Thoracic aorta (tissue), 2 donors: ENCODE measurements at places on chromosomes 2 and 18.
A peak's percentile ranks its signal among the peaks of the same experiment; 100 is the strongest.

- H3K27ac ChIP-seq: no peak overlapping the region
- no peaks in the 10 kb centered on the region for H3K4me1 ChIP-seq
- no peaks in the 10 kb centered on the region for H3K27me3 ChIP-seq
- H3K36me3 ChIP-seq: no peaks in the 10 kb centered on the region
- no peak overlapping the region for H3K4me3 ChIP-seq
- DNase-seq: no peak
These were observed 234.1 kb downstream of the FBXO15 start for GRCh38 chr18:73913505-73913904.

GRCh38 chr2:241656190-241656741, 18.8 kb downstream of the ATG4B start:
- no peak overlapping the region for H3K4me3 ChIP-seq
- DNase-seq: no peak
- no peaks in the 10 kb centered on the region for H3K4me1 ChIP-seq

DNA sequence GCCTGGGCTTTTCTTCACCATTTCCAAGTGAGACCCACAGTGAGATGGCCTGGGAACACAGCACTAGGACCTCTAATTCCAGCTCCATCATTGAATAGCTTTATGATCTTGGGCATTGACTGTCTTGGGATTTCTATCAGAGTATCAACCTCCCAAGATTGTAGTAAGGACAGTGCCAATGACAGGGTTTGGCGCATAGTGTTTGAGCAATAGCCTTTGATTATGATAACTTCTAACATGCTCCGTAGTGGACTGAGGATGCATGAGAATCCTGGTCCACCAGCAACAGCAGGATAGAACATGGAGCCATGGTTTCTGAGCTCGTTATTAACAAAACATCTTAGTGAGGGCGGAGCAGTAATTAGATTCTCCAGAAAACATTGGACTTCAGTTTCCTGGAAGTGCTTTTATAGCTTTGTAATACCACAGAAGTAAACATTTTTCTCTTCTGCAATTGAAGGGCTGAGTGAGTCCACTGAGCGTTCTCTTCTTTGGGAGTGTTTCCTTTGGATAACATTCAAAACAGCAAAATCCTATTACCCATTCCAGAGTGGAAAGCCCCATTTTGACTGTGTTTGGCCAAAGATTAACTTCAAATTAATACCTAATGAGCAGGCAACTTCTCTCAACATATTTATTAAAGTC, 63.7 kb downstream of the IL1R2 start:
- peaks cover 48% of the 10 kb centered on the region for H3K4me1 ChIP-seq
- H3K27ac ChIP-seq: peak overlapping the region; percentile 72
- no peaks in the 10 kb centered on the region for H3K36me3 ChIP-seq
- H3K4me3 ChIP-seq: no peak overlapping the region
- no peak for DNase-seq
- H3K27me3 ChIP-seq: no peaks in the 10 kb centered on the region

DNA sequence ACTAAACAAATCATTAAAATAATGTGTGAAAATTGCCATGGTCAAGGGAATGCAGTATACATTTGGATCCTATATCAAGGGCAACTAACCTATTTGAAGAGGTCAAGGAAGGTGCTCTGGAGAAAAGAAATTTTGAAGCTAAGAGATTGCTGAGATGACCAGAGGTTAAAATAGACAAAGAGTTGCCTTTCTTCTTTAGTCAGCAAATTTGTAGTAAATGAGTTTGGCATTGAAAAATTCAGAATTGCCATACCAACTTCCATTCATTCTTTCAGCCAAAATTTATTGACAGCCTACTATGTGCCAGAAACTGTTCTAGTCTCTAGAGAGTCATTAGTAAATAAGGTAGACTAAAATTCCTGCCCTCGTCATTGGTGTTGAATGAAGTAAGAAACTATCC, 396.2 kb downstream of the BCL11A start:
- H3K4me1 ChIP-seq: no peaks in the 10 kb centered on the region
- H3K4me3 ChIP-seq: no peak overlapping the region
- no peaks in the 10 kb centered on the region for H3K27me3 ChIP-seq
- H3K27ac ChIP-seq: no peak overlapping the region

- peaks cover 12% of the 10 kb centered on the region for H3K4me1 ChIP-seq
- DNase-seq: no peak
- no peaks in the 10 kb centered on the region for H3K36me3 ChIP-seq
- H3K27me3 ChIP-seq: no peaks in the 10 kb centered on the region
- peak overlapping the region; percentile 13 for H3K27ac ChIP-seq
- peak overlapping the region; percentile 35 for H3K4me3 ChIP-seq
These were observed 41.6 kb downstream of the KCNE4 start for GRCh38 chr2:223093436-223094241.

- no peak overlapping the region for H3K27ac ChIP-seq
- H3K27me3 ChIP-seq: no peaks in the 10 kb centered on the region
- H3K36me3 ChIP-seq: no peaks in the 10 kb centered on the region
- no peak for DNase-seq
- H3K4me3 ChIP-seq: no peak overlapping the region
These were observed 482.7 kb downstream of the FBXO15 start for GRCh38 chr18:73664896-73665295.

DNA sequence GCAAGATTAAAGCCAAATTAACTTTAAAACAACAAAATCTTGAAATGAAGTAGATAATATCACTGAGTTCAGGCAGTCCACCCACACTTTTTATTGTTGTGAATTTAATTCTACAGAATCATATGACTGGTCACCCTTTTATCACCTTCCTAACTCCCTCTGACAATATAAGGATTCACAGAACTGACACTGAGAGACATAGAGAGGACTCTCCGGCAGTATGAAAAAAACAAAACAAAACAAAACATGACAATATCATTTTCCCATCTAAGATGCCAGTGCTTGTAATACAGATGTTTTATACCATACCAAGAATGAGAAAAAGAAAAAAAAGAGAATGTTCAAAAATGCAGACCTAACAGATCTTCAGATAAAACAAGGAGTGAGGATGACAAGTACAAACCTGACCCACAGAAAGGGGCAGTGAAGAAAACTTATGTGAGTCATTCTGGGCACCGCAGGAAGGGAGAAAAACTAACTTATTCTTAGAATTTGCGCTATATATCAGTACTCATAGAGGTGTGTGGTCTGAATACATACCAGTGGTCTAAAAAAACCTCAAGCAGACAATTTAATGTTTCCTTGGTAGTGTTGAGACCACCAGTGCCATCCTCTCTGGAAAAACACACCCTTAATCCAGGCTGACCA, 136.6 kb downstream of the ZAP70 start:
- H3K4me1 ChIP-seq: no peaks in the 10 kb centered on the region
- no peaks in the 10 kb centered on the region for H3K36me3 ChIP-seq
- H3K27ac ChIP-seq: no peak overlapping the region
- no peaks in the 10 kb centered on the region for H3K27me3 ChIP-seq
- no peak overlapping the region for H3K4me3 ChIP-seq

- H3K36me3 ChIP-seq: no peaks in the 10 kb centered on the region
- H3K4me1 ChIP-seq: no peaks in the 10 kb centered on the region
- H3K27ac ChIP-seq: no peak overlapping the region
- no peaks in the 10 kb centered on the region for H3K27me3 ChIP-seq
These were observed 15.7 kb downstream of the TGFBRAP1 start for GRCh38 chr2:105313877-105314276.

DNA sequence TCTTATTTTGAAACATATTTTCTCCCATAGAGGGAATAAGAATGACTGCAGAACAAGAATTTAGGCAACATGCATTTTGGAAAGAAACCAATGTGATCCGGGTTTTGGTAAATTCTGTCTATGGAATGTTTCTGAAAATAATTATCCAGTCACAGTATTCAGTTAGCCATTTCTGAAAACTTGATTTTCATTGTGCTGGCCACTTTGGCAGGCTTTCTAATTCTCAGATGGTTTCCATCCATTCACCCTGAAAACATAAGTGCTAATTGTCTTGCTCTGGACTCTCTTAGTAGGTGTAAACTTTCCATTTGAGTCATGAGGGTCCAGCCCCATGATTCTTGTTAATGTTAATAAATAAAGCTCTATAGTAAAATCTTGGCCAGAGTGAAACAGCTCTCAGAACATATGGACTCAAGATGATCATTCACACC, 176.5 kb downstream of the RBM43 start:
- no peaks in the 10 kb centered on the region for H3K36me3 ChIP-seq
- no peak overlapping the region for H3K27ac ChIP-seq
- H3K4me3 ChIP-seq: no peak overlapping the region
- DNase-seq: no peak
- H3K27me3 ChIP-seq: no peaks in the 10 kb centered on the region

DNA sequence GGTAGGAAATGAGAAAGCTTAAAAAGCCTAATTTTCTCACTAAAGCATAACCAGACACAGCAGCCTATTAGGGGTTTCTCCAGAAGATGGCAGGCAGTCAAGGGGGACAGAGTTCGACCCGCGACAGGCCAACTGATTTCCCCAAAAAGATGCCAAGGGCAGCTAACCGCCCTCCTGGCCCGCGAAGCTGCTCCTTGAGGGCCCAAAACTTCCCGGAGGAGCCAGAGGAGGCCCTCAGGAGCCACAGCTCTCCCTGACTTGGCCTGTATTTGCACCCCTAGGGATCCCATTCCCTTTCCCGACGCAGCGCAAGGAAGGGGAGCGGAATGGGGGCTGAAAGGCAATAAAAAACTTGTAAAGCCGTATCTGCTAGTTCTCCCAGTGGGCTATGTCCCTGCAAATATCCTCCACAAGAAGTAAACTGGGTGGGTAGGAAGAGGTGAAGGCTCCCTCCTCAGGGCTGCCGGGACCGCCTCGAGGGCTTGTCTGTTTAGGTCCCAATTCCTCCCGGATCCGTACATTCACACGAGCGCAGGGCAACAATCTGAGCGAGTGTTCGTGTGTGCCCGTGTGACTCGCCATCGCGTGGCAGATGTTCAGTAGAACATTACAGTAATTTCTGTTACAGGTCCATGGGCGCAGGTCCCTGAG, 756 bp upstream of the NAGK start:
- H3K36me3 ChIP-seq: peaks cover 5% of the 10 kb centered on the region
- H3K27me3 ChIP-seq: no peaks in the 10 kb centered on the region
- H3K27ac ChIP-seq: peak overlapping the region; percentile 92
- H3K4me1 ChIP-seq: peaks cover 21% of the 10 kb centered on the region

- no peaks in the 10 kb centered on the region for H3K27me3 ChIP-seq
- peak; percentile 40 for DNase-seq
- no peak overlapping the region for H3K4me3 ChIP-seq
- no peaks in the 10 kb centered on the region for H3K36me3 ChIP-seq
These were observed 3.5 kb upstream of the CABLES1 start for GRCh38 chr18:23131693-23132319.

GRCh38 chr2:67883316-67884087, 179.3 kb downstream of the C1D start:
- no peak for DNase-seq
- H3K27me3 ChIP-seq: no peaks in the 10 kb centered on the region
- H3K4me3 ChIP-seq: peak overlapping the region; percentile 38
- H3K36me3 ChIP-seq: no peaks in the 10 kb centered on the region
- peaks cover 62% of the 10 kb centered on the region for H3K4me1 ChIP-seq
- peak overlapping the region; percentile 60 for H3K27ac ChIP-seq

DNA sequence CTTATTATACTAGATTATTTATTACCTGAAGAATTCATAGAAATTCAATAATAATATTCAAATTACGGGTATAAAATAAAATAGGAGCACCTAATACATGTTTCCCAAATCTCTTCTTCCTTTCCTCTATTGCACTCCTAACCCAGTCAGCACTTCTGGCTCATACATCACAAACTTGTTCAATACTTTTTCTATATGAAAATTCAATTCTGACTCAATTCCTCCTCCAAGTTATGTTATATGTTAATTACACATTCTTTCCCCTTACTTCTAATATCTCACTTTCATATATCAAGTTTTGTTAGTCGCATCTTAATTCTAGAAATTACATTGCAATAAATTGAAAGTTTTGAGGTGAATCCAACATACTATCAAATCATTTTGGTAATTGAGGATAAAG, 17.9 kb upstream of the COL3A1 start:
- H3K4me1 ChIP-seq: no peaks in the 10 kb centered on the region
- no peaks in the 10 kb centered on the region for H3K36me3 ChIP-seq
- H3K27me3 ChIP-seq: no peaks in the 10 kb centered on the region
- no peak for DNase-seq
- H3K27ac ChIP-seq: no peak overlapping the region

DNA sequence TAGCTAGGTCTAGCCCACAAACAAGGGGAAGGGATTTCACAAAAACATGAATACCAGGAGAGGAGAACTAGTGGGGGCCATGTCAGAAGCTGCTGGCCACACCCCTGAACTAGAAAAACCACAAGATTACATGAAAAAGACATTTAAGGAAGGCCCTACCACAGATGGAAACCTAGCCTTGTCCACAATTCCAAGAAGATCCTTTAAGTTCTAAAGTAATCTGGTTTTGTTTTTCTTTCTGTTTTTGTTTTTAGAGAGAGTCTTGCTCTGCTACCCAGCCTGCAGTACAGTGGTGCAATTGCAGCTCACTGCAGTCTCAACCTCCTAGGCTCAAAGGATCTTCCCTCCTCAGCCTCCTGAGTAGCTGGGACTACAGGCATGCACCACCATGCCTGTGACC, 34.2 kb upstream of the CAB39 start:
- no peaks in the 10 kb centered on the region for H3K36me3 ChIP-seq
- no peak overlapping the region for H3K27ac ChIP-seq
- DNase-seq: no peak
- H3K27me3 ChIP-seq: no peaks in the 10 kb centered on the region
- no peaks in the 10 kb centered on the region for H3K4me1 ChIP-seq

GRCh38 chr2:127233710-127234109, 13.6 kb upstream of the CYP27C1 start:
- DNase-seq: no peak
- H3K27me3 ChIP-seq: no peaks in the 10 kb centered on the region
- H3K36me3 ChIP-seq: no peaks in the 10 kb centered on the region

DNA sequence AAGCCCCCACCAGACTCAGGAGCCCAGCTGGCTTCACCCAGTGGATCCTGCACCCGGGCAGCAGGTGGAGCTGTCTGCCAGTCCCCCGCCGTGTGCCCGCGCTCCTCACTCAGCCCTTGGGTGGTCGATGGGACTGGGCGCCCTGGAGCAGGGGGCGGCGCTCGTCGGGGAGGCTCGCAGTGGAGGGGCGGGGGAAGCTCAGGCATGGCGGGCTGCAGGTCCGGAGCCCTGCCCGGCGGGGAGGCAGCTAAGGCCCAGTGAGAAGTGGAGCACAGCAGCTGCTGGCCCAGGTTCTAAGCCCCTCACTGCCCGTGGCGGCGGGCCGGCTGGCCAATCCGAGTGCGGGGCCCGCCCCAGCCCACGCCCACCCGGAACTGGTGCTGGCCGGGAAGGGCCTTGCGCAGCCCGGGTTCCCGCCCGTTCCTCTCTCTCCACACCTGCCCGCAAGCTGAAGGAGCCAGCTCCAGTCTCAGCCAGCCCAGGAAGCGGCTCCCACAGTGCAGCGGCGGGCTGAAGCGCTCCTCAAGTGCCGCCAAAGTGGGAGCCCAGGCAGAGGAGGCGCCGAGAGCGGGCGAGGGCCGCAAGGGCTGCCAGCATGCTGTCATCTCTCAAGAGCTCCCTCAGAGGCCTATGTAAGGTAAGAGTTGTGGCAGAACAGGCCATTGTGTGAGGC, 1307.8 kb upstream of the TMEFF2 start:
- no peaks in the 10 kb centered on the region for H3K27me3 ChIP-seq
- H3K36me3 ChIP-seq: no peaks in the 10 kb centered on the region
- no peak overlapping the region for H3K4me3 ChIP-seq
- H3K27ac ChIP-seq: no peak overlapping the region
- H3K4me1 ChIP-seq: no peaks in the 10 kb centered on the region
- no peak for DNase-seq

GRCh38 chr2:215796140-215796855, 217.1 kb downstream of the MREG start:
- peaks cover 27% of the 10 kb centered on the region for H3K4me1 ChIP-seq
- H3K36me3 ChIP-seq: no peaks in the 10 kb centered on the region
- no peak overlapping the region for H3K4me3 ChIP-seq
- H3K27me3 ChIP-seq: no peaks in the 10 kb centered on the region
